ENCODE measurements at places on chromosomes 4 and X.

- no peak for DNase-seq
These were observed 119.0 kb upstream of the BMP3 start for GRCh38 chr4:80911458-80911857.

GRCh38 chr4:15542760-15543159, 73.1 kb downstream of the CC2D2A start:
- no peak for DNase-seq

DNA sequence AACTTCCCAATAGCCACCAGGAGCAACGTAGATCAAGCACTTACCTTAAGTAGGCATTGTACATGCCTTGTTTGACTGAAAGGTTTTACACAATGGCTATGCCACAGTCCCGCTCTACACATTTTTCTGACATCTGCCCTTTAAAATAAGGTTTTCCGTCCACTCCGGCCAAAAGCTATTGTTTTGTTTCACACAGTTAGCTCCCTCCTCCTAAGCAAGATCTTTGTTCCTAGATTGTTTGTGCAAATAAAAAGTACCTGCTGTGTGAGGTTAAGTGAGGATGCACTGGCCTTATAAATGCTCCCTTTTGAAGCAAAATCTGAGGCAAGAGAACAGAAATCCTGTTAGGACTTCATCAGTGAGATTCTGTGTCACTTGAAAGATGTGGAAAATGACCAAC, 11.8 kb downstream of the SCD5 start:
- DNase-seq: no peak

DNA sequence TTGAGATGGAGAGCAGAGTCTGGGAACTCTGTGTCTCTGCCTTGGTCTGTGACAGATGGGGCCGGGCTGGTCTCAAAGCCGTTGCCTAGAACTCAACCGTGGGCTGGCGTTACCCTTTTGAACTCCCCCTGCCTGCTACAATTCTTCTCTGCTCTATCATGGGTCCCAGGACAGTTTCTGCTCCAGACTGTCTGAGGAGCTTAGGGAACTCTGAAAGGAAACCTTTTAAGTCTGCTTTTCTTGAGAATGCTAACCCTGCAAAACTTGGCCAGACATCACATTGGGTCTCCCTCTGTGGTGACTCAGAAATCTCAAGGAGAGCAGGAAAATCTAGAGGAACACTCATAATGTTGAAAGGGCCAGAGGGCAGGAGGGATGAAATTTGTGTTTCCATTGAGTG, 240.6 kb downstream of the CBR4 start:
- no peak for DNase-seq

DNA sequence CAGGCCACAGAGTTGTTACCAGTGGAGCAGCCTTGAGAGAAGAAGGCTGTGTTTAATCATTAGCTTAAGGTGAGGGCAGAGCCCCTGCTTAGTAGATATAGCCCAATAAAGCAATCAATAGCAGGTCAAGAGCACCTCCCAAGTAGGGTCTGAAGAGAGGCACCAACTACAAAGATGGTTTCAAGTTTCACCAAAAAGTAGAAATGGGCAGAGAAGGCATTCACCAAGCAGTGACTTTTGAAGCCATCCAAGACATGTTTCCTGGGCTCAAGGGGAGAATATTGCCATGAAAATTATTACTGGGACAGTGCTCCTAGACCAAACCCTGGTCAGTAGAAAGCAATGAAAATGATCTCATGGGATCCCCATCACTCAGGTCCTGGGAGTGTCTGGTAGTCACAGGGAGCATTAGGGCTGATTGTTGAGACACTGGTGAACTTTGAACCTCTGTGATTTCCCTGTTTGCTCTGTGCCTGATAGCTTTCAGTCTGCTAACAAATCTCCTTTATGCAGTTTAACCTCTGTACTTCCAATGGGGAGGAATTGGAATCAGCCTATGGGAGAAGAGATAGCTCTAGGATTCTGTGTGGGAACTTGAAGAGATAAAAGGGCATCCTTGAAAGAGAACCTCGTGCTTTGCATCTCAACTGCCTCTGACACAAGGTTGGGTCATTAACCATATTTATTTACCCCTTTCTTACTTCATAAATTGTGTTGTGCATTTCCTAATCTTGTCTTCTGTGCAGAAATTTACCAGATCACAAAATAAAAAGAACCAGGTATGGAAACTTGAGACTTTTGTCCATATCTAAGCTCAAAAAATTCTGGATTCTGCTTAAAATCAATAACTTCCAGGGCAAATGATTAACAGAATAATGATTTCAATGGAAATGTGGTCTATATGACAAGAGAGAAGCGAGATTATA, 9.3 kb upstream of the OTC start:
- DNase-seq: no peak

- no peak for DNase-seq
These were observed 13.6 kb upstream of the MAGED4B start for GRCh38 chrX:52082578-52082977.

DNA sequence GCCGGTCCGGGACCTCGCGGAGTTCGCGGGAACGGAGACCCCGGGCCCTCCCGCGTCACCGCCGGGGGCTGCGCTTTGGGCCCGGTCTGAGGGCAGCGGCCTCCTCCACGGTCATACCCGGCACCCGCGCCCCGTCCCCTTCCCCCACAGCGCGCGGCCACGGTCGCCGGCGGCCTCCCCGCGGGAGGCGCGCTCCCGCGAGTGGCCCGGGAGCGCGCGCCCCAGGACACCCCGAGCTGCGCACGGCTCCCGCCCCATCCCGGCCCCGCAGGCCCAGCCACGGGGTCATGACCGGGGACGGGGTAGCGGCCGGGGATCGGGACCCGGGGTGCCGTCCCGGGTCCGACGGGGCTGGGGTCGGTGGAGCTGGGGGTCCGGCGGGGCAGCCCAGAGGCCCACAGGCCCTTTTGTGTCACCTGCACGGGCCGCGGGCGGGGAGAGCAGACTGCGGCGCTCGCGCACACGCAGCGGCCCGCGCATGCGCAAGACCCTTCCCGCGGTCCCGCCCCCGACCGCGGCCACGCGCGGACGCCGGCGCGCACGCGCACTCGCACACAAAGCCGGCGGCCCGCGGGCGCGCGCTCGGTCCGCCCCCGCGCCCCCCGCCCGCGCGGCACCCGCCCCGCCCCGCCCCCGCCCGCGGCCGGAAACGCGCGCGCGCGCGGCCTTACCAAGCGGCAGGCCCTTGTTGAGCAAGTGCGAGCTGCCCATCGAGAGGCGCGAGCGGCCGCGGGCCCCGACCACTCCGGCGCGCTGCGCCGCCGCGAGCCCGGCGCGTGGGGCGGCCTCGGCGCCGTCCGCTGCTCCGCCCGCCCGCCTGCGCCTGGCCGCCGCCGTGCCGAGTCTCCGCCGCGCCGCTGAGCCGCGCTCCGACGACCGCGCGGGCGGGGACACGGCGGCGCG, at the start of gene CTBP1:
Gene CTBP1, minus strand, starts transcription at position 886 of the 903 bp plus-strand sequence. CDS start 7,799 bp downstream, outside the sequence.
- peak; percentile 87 for DNase-seq

Measured in endothelial cell (in vitro differentiated cells).